ENCODE measurements at places on chromosomes 5 and 9. TPM values are rescaled to one million over a fixed set of nuclear protein-coding genes. Genes with fewer than 3 reads are reported as not detected.

DNA sequence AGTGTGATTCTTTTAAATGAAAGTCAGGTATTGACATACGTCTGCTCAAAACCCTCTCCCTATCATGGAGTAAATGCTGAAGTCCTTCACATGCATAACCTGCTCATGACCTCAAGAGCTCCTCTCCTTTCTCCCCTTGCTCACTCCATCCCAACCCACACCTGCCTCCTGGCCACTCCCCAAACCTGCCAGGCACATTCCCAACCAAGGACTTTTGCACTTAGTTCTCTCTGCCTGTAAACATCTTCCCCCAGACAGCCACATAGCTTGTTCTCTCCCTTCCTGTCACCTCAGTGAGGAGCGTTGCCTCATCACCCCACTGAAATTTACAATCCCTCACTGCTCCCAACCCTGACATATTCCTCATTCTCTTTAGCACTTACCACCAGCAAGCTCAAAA is 8.7 kb downstream of the SETD9 start:
- DNase-seq: no peak

DNA sequence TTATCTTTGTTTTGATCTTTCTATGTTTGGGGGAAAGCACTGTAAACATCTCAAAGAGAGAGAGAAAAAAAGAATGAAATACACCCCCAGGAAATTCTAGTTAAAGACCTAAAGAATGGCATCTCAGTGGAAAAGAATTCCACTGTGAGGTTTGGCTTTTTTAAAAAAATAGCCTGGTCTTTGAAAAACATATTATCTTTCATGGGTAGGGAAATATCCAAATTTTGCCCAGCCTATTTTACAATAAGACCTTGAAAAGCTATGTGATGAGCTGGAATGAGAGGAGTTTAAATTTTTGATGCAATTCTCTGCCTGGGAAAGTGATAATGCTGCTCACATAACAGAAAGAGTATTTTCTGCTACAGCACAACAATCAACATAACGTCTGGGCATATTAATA is 348.1 kb upstream of the WWC1 start:
- DNase-seq: no peak

- no peak for DNase-seq
Measured at GRCh38 chr5:107476783-107477182, 194.0 kb downstream of the EFNA5 start.

Gene C9orf153
- 0.22 TPM for total RNA-seq

Gene OTP
- total RNA-seq: not detected

Data from Right ventricle myocardium superior (tissue), 1 donor.